DMS153 (cell line): ENCODE measurements at places on chromosomes 3 and 15.

DNA sequence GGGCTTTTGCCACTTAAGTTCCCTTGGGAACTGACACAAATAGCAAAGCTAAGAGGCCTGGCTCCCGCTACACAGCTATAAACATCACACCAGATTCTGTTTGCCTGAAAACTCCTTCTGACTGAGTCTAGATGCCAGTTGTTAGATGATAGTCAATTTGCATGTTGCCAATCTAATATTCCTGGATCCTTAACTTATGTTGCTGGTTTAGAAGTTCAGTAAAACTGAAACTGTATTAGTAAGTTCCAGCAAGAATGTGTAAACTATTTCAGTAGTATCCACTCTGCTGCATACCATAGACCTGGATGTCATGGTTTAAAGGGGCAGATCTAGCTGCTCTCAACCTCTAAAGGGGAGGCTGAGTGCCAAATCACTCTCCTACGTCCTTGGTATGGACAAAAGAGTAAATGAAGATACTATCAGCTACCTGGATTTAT is 27.1 kb upstream of the LACTB start:
- DNase-seq, result no peak

GRCh38 chr15:57388464-57388863 is 12.2 kb downstream of the CGNL1 start:
- DNase-seq, result no peak

- DNase-seq, result no peak
Observed at GRCh38 chr3:26522919-26523318, 99.7 kb upstream of the LRRC3B start.

DNA sequence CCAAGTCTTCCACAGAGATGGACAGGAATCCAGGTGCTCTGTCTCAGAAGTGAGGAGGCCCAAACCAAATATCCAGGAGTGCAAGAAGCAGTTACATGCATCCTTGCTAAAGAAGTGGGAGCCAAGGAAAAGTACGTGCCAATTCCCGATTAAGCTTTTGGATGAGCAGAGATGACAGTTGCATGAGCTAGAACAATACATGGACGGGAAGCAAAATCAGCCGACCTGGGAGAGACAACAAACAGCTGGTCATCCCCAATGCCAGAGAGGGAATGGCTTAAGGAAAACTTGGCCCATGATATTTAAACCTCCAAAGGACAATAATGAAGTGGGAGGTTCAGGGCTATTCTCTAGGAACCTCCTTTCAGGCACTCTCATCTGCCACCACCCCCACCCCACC is 86.0 kb upstream of the ABHD17C start:
- no peak for DNase-seq

DNA sequence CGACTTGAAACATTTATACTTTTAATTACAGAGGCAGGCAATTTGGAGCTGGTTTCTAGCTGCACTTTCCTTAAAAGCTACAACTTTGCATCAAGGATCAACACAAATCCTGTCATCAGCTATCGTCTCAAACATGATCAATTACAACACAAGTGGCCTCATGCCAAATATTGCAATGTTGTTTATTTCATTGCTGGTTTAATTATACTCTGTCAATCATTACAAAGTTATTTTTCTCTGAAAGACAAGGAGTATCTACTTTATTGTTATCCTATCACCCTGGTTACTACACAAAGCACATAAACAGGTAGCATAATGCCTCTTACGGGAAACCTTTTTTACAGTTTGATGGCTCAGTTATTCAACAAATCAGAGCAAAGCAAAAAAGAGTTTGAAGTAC is 58.0 kb upstream of the FOXB1 start:
- DNase-seq, result peak; percentile 19
